Mucosa of gallbladder (tissue), 1 donor: ENCODE measurements at places on chromosomes 3 and 15.

DNA sequence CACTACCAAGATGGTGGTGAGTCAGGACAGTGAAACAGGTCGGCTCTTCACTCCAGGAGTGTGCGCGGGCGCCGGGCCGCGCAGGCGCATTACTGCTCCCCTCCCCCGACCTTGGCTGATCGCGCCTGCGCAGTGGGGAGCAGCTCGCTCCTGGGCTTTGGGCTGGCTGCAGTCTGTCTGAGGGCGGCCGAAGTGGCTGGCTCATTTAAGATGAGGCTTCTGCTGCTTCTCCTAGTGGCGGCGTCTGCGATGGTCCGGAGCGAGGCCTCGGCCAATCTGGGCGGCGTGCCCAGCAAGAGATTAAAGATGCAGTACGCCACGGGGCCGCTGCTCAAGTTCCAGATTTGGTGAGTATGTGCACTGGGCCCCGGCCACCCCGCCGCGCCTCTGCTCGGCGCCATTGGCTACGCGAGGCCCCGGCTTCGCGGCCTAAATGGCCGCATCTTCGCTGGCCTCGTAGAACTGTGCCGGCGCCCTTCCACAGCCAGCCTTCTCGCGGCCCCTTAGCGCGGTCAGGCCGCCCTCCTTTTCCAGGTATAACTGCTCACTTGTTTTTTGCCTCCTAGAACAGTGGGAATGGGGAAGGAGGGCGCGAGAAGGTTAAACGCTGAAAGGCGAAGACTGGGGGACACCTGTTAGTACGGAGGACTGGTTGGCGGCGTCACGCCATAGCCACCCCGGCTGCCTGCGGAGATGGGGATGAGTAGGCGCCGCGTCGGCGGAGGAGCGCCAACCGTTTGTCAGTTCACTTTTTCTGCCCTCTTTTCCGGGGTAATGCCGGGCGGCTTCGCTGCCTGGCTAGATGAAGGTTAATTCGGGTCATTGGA is at the start of gene SELENOT:
Gene SELENOT (plus strand): TSS at position 169 of the 827 bp plus-strand sequence. CDS start 42 bp downstream, at position 211.
- peak; percentile 95 for DNase-seq

- no peak for DNase-seq
Observed at GRCh38 chr3:55859305-55859704, 372.2 kb upstream of the WNT5A start.

- no peak for DNase-seq
Observed at GRCh38 chr3:117407317-117407716, 697.7 kb downstream of the TUSC7 start.

GRCh38 chr3:57091521-57092273 is 31.2 kb downstream of the SPATA12 start:
- DNase-seq, result no peak

- DNase-seq, result no peak
Observed at GRCh38 chr3:174639406-174639805, 219.7 kb upstream of the NAALADL2 start.

DNA sequence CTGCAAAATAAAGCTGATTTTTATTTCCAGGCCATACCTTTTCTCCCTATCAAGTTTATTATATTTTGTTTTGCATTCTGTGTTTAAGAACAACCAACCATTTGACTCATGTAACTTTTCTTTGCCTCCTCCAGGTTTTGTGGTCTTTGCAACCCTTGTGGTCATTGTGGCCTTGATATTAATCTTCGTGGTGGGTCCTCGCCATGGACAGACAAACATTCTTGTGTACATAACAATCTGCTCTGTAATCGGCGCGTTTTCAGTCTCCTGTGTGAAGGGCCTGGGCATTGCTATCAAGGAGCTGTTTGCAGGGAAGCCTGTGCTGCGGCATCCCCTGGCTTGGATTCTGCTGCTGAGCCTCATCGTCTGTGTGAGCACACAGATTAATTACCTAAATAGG is 27.6 kb downstream of the NIPA2 start:
- no peak for DNase-seq

DNA sequence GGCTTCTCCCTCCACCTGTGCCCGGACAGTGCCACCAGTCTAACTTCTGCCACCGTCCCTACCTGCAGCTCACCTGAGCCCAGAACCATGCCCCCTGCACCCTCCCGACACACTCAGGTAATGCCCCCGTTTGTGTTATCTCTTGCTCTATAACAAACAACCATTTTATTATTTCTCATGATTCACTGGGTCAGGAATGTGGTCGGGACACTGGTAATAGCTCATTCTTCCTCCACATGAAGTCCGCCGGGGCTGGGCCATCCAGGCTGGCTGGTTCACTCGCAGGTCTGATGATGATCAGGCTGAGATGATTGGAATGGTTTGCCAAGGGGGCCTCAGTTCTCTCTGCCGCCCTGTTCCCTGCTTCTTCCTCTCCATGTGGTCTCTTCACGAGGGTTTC is 20.3 kb upstream of the NR2E3 start:
- peak; percentile 43 for DNase-seq

GRCh38 chr3:30035935-30036567 is 570.4 kb upstream of the TGFBR2 start:
- DNase-seq, result no peak

GRCh38 chr3:51063053-51063452 is 322.0 kb upstream of the MANF start:
- DNase-seq, result no peak

DNA sequence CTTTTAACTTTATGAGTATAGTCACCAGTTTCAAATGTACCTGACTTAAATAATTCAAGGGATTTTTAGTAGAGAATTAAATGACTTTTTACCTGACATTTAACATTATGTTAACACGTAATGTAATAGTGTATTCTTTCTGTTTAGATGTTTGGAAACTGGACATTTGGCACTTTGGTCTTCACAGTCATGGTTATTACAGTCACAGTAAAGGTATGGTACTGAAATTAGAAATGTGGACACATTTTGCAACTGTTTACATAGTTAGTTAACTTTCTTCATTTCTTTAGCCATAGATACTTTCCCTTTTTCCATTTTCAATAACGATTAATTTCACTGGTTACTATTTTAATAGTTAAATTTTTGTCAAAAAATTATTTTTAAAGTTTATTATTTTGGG is 83.8 kb downstream of the DCUN1D1 start:
- DNase-seq, result no peak

DNA sequence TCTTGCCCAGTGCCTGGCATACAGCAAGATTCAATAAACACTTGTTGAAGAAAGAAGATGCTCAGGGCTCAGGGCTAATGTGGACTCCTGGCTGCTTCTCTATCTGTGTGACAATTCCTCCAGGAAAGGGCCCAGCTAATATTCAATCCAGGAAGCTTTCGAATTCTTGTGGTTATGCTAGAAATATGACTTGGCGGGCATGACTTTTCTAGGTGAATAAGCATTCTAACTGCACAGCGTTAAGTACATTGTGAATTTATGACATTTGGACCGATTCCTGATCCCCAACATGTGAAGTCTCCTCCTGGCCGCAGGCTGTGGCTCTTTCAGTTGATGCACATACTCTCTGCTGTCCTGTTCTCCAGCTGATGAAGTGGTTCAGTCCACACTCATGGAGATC is 117.0 kb downstream of the IMPG2 start:
- no peak for DNase-seq

DNA sequence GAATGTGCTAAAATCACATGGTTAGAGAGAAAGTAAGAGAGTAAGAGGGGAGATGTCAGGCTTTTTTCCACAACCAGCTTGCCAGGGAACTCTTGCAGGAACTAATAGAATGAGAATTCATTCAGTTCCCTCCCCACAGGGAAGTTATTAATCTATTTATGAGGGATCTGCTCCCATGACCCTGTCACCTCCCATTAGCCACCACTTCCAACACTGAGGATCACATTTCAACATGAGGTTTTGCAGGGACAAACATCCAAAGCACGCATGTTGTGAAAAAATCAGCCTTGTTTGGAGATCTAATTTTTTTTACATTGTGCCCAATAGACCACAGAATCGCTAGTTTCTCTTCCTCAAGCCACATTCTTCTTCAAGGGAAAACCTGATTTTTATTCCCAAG is 904.0 kb downstream of the TBL1XR1 start:
- DNase-seq, result no peak

DNA sequence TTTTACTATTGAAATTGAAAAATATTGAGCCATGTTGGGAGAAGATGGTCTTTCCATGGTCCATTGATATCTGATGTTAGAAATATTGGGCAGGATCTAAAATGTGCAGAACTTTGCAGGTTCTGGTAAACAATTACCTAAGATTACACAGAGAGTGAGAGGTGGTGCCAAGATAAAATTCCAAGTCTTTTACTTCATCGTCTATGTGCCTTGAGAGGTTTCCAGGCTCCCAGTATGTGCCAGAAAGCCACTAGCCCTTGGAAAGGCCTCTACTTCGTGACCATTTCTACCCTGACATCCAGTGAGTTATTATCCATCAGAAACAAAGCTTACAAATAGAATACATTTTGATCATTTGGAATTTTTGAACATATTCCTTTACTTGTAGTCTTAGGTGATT is 27.6 kb downstream of the CD200 start:
- DNase-seq, result no peak

DNA sequence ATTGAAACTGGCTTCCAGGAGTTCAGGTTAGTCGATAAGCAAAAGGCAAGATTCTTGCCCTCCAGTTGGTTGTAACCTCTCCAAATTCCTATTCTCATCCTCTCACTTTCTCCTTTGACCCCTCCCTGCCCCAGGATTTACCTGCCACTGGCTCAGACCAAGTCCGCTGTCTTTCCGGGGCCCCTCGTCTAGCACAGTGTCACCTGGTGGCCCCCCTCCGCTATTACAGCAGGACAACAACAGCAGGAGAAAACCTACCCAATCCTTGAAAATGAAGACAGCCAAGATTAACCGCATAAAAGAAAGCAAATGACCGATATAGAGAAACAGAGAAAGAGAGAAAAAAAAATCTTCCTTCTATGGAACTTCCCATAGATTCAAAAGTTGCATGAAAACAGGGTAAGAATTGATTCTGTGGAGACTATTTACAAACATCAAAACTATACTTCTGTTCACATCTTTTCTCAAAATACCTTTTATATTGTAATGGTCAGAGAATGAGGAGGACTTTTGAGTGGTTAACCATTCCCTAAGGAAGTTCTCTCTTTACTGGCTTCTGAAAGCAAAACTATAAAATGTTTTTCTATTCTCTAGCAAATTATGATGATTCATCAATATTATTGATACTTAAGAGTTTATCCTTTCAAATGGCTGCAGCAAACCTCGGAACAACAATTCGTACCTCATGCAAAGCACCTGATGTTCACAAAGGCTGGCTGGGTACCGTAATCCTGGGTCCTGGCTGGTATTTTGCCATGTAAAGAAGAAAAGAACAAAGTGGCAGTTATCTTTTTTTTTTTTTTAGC is 10.0 kb upstream of the ST8SIA2 start:
- DNase-seq, result no peak

- no peak for DNase-seq
Observed at GRCh38 chr15:85306946-85307686, 73.3 kb upstream of the AKAP13 start.

DNA sequence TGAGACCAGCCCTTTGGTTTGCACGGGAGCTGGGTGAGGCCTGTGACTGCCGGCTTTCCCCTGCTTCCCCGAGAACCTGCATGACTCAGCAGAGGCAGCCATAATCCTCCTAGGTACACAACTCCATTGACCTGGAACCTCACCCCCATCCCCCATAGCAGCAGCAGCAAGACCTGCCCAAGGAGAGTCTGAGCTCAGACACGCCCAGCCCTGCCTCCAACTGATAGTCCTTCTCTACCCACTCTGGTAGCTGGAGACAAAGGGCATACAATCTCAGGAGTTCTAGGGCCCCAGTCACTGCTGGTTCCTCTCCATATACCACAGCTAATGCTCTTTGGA is 141.0 kb upstream of the ARHGEF26 start:
- peak; percentile 29 for DNase-seq

DNA sequence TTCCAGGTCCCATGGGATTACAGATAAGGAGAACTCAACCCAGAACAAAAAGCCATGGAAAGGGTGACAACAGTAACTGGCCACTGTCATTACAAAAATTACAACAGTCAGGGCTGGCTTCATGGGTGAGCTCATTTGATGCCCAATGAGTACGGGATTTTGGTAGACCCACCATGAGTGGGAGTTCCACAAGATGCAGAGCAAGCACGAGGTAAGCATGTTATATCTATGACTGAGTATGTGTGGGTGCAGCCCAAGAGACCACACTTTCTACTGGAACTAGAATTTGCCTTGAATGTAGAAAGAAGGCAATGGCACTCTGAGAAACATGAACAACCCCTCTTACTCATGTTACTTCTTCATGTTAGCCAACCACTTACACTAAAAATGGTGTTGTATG is 83.3 kb downstream of the IGF2BP2 start:
- no peak for DNase-seq

DNA sequence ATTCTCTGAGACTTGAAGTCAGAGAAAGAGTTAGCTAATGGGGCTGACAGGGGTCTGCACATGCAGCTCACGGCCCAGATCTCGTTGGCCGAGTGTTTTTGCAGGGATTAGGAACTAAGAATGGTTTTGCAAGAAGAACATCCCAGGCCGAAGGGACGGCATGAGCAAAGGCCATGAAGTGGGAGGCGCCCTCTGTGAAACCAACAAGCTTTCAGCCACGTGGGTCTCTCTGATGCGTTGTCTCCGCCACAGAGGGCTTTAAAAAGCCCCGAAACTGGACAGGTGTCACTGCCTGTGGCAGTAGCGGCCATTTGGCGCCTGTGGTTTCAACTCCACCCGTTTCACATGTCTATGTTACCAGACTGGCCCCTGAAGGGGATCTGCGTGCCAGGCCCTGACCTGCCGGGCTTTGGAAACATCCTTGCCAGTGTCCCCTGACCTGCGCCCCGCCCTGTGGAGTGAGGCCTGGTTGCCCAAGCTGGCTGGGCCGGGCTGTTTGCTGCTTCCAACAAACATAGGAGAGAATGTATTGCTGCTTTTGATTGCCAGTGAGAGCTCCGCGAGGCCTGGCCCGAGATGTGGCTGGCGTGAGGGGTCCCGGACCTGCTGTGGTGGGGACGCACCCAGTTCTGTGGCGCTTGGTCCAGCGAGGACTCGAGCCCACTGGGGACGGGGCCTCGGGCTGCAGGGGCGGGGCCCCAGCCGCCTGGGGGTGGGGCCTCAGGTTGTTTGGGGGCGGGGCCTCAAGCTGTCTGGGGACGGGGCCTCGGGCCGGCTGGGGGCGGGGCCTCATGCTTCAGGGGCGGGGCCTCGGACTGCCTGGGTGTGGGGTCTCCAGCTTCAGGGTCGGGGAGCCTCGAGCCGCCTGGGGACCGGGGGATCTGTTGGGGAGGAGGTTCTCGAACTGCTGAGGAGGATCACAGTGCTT is 30.4 kb downstream of the GOLGA6L2 start:
- no peak for DNase-seq

DNA sequence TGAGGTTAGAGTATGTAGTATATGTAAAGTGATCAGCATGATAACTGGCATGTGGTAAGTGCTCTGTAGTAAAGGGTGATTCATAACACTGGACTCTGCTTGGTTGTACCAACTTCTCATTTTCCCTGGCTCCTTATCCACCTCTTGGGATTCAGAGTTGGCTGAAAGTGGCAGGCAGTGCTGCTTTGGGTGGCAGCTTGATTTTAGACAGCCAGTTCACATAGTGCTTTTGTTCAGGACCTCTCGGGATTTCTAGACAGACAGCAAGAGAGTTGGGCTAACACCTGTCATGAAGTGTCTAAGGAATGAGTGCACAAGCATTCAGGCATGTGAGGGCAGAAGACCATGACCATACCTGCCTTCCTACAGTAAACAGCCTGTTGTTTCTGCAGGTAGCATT is 69.0 kb downstream of the RBM6 start:
- no peak for DNase-seq
